ENCODE measurements at places on chromosomes 13 and 19. TPM values are rescaled to one million over a fixed set of nuclear protein-coding genes. Genes with fewer than 3 reads are reported as not detected.

- DNase-seq: no peak
Measured at GRCh38 chr19:30762651-30763050, 390.5 kb downstream of the ZNF536 start.

The LRRC25 gene
- total RNA-seq: not detected

The PRSS57 gene
- not detected for total RNA-seq

GRCh38 chr13:34513526-34513925 lies 428.5 kb upstream of the NBEA start:
- DNase-seq: no peak

DNA sequence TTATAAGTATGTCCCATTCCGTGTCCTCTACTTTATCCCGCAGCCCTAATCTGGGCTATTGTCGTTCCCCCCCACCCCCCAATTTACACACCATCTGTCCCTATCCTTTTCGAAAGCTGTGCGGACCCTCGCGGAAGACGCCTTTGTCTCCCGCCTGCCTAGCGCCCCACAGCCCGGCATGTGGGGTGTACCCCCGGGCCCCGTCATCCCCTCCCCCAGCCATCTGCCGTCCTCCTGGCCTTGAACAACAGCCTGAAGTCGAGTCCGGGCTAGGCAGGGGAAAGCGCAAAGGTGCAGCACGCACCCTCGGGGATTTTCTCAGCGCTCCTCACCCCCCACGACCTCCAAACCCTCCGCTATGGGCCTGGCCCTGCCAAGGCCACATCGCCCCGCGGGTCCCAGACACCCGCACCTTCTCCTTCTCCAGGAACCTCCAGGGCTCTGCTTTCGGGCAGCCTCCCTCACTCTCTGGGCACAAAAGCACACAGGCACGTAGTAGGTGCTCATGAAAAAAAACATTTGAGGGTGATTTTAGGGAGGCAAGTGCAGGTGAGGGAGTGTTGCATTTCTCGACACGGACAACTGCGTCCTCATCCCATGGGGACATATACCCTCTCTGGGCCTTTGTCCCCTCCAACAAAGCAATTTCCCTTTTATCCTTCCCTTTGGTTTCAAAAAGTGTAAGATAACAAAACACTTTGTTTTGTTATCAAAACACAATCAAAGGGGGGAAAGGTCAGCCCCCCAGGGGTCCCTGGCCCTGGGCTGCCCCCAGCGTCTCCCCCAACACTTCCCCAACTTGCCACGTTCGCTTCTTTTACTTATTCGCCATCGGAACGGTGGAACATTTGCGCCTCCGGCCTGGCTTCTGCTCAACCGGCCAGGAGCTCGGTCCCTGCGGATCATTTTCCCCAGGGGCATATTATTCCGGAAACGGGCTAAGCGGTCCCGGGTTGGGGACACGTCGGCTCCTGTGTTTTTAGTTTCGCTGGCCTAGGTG lies 16.4 kb downstream of the CCDC124 start:
- no peak for DNase-seq

DNA sequence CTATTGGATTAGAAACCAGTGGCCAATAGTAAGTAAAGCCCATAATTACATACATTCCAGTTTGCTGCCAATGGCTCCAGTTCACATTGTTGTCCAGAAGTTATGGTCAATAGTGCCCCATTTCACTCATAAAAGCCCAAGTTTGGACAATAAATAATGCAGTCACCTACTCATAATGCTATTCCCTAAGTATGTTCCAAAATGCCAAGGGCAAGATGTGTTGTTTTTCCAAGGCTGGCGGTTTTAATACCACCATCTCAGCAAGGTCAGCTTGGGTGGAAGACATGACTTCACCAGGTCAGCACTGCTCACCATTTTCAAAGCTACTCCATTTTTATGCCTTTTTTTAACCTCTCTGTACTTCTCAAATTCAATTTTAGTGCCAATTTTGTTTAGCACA lies 32.7 kb downstream of the KCTD12 start:
- DNase-seq: peak; percentile 90
